EH (cell line): ENCODE measurements at places on chromosomes 7 and 10.

GRCh38 chr7:127177156-127177555 lies 75.6 kb downstream of the GRM8 start:
- no peak for DNase-seq

- DNase-seq, result no peak
Measured at GRCh38 chr10:49351669-49352068, 44.2 kb downstream of the DRGX start.

- no peak for DNase-seq
Measured at GRCh38 chr7:46197785-46198540, 276.9 kb upstream of the IGFBP3 start.

- DNase-seq, result no peak
Measured at GRCh38 chr7:4806983-4807597, 31.7 kb downstream of the AP5Z1 start.

GRCh38 chr7:43398831-43399230 lies 184.1 kb upstream of the STK17A start:
- DNase-seq, result no peak

- no peak for DNase-seq
Measured at GRCh38 chr7:42162560-42163325, 74.3 kb downstream of the GLI3 start.

- DNase-seq, result no peak
Measured at GRCh38 chr10:28541717-28542365, 8.9 kb downstream of the WAC start.

DNA sequence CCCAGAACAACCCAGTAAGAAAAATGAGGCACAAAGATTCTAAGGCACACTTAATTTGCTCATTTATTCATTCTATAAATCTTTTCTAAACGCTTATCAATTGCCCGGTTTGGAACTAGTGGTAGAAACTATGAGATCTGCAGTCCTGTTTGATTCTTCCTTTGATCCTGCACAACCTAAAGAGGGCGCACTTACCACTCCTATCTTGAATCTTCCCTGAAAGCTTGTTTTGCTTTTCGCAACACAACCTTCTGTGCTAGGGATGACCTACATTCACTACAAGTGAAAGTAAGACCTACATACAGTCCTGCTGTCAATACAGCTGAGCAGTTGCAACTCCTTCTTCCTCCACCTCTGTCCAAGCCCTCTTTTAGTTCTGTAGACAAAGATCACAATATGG lies 12.6 kb upstream of the ARL4A start:
- peak; percentile 50 for DNase-seq

- DNase-seq, result no peak
Measured at GRCh38 chr10:17790651-17791050, 18.5 kb upstream of the MRC1 start.

GRCh38 chr7:46764100-46764936 lies 817.6 kb downstream of the TNS3 start:
- DNase-seq, result peak; percentile 98

- peak; percentile 51 for DNase-seq
Measured at GRCh38 chr10:89959433-89960110, 258.2 kb downstream of the KIF20B start.

- no peak for DNase-seq
Measured at GRCh38 chr10:12358863-12359564, 9.7 kb downstream of the CAMK1D start.

DNA sequence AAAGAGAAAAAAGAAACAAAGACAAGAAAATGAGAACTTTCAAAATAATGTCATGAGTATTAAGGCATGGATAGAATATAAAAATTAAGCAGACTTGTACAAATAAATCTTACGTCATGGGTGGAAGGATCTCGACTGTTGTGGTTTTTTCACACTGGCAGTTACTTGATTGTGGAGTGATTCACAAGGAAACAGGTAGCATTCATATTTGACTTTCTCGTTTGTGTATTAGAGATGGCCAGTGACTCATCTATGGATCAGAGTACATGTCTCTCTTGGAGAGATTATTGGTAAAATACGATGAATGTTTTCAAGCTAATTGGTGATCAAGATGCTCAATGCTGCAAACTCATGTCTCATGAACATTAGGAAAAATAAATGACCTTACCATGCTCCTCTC lies 564.3 kb downstream of the GATA3 start:
- DNase-seq, result no peak

GRCh38 chr7:102988631-102989560 lies 76.1 kb downstream of the LRRC17 start:
- DNase-seq, result no peak

- DNase-seq, result no peak
Measured at GRCh38 chr7:6249043-6249442, 23.4 kb downstream of the CYTH3 start.

DNA sequence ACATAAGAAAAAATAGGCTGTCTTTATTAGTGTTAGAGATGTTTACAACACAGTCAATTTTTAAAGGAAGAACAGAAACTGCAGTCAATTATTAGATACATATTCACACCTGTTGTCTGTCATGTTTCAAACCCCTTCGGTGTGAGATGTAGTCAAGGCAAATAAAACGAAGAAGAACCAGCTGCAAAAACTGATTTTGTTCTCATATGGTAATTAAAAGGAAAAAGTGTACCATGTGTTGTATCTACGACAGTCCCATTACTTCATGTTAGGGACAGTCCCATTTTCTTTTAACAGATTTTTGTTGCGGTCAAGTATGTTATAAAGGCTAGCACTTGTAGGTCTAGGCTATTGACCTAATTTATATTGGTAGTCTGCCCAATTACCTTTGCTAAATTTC lies 149.4 kb downstream of the LRRN3 start:
- no peak for DNase-seq

DNA sequence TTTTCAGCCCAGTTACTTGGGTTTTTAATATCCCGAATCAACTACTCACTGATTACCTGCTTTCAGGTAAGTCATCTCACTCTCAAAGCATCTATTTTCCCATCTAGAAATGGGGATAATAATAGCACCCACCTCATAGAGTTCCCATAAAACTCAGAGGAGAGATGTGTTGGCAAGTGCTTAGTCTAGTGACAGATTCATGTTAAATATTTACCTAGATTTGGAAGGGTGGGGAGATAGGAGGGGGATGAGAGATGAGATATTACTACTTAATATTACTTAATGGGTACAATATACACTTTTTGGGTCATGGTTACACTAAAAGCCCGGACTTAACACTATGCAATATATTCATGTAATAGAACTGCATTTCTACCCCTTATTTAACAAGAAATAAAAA lies 7.0 kb upstream of the A1CF start:
- DNase-seq, result no peak

- peak; percentile 84 for DNase-seq
Measured at GRCh38 chr10:123945325-123945920, 53.8 kb upstream of the CPXM2 start.

- no peak for DNase-seq
Measured at GRCh38 chr7:33762911-33763306, 142.4 kb upstream of the BMPER start.

DNA sequence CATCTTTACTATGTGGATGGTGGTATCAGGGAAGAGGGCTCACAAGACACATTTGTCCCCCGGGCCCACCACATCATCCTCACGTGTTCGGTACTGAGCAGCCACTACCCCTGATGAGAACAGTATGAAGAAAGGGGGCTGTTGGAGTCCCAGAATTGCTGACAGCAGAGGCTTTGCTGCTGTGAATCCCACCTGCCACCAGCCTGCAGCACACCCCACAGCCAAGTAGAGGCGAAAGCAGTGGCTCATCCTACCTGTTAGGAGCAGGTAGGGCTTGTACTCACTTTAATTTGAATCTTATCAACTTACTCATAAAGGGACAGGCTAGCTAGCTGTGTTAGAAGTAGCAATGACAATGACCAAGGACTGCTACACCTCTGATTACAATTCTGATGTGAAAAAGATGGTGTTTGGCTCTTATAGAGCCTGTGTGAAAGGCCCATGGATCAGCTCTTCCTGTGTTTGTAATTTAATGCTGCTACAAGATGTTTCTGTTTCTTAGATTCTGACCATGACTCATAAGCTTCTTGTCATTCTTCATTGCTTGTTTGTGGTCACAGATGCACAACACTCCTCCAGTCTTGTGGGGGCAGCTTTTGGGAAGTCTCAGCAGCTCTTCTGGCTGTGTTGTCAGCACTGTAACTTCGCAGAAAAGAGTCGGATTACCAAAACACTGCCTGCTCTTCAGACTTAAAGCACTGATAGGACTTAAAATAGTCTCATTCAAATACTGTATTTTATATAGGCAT lies 9.1 kb upstream of the CSGALNACT2 start:
- DNase-seq, result peak; percentile 97

- peak; percentile 87 for DNase-seq
Measured at GRCh38 chr7:134885967-134886352, 100.3 kb upstream of the AGBL3 start.

- peak; percentile 97 for DNase-seq
Measured at GRCh38 chr7:17371671-17372524, 73.4 kb downstream of the AHR start.

- DNase-seq, result no peak
Measured at GRCh38 chr10:29224631-29225030, 64.2 kb upstream of the LYZL1 start.

- DNase-seq, result no peak
Measured at GRCh38 chr7:14954035-14954434, 51.5 kb upstream of the DGKB start.

- no peak for DNase-seq
Measured at GRCh38 chr7:9945857-9946256, 1027.8 kb upstream of the PHF14 start.

- peak; percentile 100 for DNase-seq
Measured at GRCh38 chr7:105776068-105776790, 100.2 kb downstream of the ATXN7L1 start.

DNA sequence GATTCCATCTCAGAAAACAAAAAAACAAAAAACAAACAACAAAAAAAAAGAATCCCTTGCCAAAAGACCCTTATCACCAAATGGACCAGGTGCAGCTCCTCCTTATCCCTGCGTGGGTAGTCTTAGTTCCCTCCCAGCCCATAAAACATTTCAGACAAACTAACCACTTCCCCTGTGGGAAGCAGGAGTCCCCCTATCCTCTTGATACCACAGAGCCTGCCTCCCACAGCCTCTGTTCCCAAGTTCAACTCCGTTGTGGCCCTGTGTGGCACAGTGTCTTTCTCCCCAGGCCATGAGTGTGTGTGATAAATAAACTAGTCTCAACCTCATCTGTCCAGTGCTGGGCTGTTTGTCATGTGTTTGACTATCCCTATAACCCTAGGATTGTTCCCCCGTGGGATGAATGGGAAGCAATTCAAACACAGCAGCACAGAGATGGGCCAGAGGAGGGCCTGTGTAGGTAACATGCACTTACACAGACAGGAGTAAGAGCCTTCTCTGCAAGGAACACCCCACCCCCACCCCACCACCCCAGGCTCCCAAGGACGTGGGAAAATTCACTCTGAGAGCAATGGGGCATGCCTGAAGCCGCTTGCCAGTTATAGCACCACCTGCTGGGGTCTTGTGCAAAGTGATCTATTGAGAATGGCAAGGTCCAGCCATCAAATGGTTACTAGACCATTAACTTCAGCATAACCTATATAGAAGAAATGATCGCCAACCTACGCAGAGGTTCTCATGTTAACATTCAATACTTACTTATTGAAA lies 147.1 kb upstream of the GHITM start:
- DNase-seq, result peak; percentile 16

DNA sequence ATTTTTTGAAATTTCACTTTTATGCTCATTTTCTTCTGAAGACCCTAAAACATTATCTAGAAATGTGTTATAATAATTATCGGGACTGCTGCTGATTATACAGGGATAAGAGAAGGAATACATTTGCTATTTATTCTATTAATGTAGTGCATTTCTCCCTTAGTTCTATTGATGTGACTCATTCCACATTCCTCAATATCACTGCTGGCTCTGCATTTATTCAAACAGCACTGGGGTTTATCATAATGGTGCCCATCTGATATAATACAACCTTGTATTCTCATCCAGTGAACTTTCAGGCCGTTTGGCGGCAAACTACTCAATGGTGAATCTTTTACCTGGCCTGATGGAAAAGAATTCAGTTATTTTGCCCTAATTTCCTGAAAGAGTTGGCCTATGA lies 7.8 kb downstream of the KCND2 start:
- DNase-seq, result no peak
